Spleen (tissue), 13 donors: ENCODE measurements at places on chromosomes 2 and 18. TPM values are rescaled to one million over a fixed set of nuclear protein-coding genes. Genes with fewer than 3 reads are reported as not detected.

The TBR1 gene
- not detected for total RNA-seq

The RIT2 gene
- not detected for total RNA-seq

DNA sequence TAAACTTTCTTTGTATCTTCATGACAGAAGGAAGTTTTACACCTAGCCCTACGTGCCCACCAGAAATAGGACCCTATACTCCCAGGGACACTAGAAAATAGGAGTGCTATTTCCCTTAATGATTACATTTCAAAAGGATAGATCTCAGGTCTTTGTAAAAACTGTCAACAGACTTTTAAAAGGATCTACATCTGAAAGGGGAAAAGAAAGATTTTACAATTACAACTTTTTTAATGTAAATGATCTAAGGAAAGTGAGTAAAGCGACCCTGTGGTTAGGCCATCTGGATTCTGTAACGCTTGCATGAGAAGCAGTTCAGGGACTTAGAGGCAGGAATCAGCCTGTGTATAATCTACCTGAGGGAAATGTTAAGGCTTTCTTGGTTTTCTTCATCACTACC, 431.8 kb upstream of the MC4R start:
- no peaks in the 10 kb centered on the region for H3K4me1 ChIP-seq
- no peaks in the 10 kb centered on the region for H3K27me3 ChIP-seq
- H3K27ac ChIP-seq: no peak overlapping the region
- no peak overlapping the region for H3K4me3 ChIP-seq
- DNase-seq: no peak
- H3K36me3 ChIP-seq: no peaks in the 10 kb centered on the region

GRCh38 chr2:239378021-239378917, 22.6 kb downstream of the HDAC4 start:
- DNase-seq: peak; percentile 66
- peaks cover 51% of the 10 kb centered on the region for H3K4me1 ChIP-seq
- H3K27me3 ChIP-seq: no peaks in the 10 kb centered on the region
- no peak overlapping the region for H3K27ac ChIP-seq
- H3K4me3 ChIP-seq: no peak overlapping the region
- H3K36me3 ChIP-seq: no peaks in the 10 kb centered on the region

GRCh38 chr2:151842830-151843690, 14.8 kb upstream of the ARL5A start:
- DNase-seq: no peak
- H3K36me3 ChIP-seq: no peaks in the 10 kb centered on the region

DNA sequence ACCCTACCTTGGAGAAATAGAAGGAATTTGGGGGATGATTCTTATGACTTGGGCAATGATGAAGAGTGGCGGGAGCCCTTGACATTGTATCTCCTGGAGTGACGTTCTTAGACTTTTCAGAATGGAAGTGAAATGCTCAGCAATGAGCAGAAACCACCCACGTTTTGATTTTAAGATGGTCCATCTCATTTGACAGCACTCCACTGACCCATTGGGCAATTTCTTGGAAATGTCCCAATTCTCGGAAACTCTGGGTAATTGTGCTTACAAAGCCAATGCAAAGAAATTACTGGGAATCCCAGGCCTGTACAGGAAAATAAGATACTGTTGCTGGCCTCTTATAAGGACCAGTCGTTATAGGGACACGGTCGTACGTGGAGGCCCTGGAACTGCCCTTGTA, 170.0 kb upstream of the COPS8 start:
- H3K4me1 ChIP-seq: no peaks in the 10 kb centered on the region
- H3K27me3 ChIP-seq: no peaks in the 10 kb centered on the region
- H3K36me3 ChIP-seq: no peaks in the 10 kb centered on the region
- DNase-seq: no peak
- no peak overlapping the region for H3K27ac ChIP-seq

DNA sequence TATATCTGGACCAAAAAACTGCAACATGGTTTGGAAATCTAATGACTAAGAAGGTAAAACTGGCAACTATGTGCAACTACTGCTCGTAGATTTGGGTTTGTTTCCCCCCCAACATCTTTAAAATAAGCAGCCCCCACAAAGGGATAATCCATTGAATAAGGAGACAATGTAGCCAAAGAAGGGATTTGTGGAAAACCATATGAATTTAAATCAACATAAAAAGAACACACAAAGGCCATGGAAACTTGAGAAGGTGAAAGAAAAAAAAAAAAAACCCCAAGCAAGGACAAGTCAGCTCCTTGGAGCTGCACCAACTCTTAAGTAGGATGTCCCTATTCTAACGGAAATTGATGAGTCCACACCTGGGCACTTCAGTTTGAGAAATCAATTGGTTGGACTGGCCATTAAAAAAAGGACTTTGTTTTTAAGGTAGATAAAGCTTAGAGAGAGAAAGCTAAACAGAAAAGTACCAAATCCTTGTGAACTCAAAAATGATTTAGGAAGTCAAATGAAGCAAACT, 53.7 kb upstream of the ST8SIA5 start:
- H3K27ac ChIP-seq: no peak overlapping the region
- H3K4me1 ChIP-seq: no peaks in the 10 kb centered on the region
- H3K4me3 ChIP-seq: no peak overlapping the region
- H3K27me3 ChIP-seq: no peaks in the 10 kb centered on the region

GRCh38 chr2:67616749-67617148, 219.6 kb downstream of the ETAA1 start:
- no peaks in the 10 kb centered on the region for H3K4me1 ChIP-seq
- H3K4me3 ChIP-seq: no peak overlapping the region
- H3K36me3 ChIP-seq: no peaks in the 10 kb centered on the region
- no peaks in the 10 kb centered on the region for H3K27me3 ChIP-seq

- DNase-seq: no peak
- H3K27me3 ChIP-seq: no peaks in the 10 kb centered on the region
- no peak overlapping the region for H3K4me3 ChIP-seq
- no peaks in the 10 kb centered on the region for H3K4me1 ChIP-seq
- no peaks in the 10 kb centered on the region for H3K36me3 ChIP-seq
- H3K27ac ChIP-seq: no peak overlapping the region
These were observed 437.0 kb downstream of the PARD3B start for GRCh38 chr2:204982303-204982702.
